ENCODE measurements at places on chromosomes 4 and X. TPM values are rescaled to one million over a fixed set of nuclear protein-coding genes. Genes with fewer than 3 reads are reported as not detected.

Gene TCP11X2
- not detected for total RNA-seq

Gene SMR3B
- not detected for total RNA-seq

Gene DGAT2L6
- not detected for total RNA-seq

Gene CXorf38
- total RNA-seq: 15.8 TPM

Gene CFP
- total RNA-seq: 0.11 TPM

Gene ARHGAP6
- total RNA-seq: 1.3 TPM

Gene COL4A5
- total RNA-seq: 0.13 TPM

Gene CPE
- total RNA-seq: 18.2 TPM

Gene CXCL10
- total RNA-seq: not detected

Gene SLC34A2
- total RNA-seq: not detected

Gene GAGE12J
- not detected for total RNA-seq

Gene GPRIN3
- 0.22 TPM for total RNA-seq

Gene CXorf65
- total RNA-seq: not detected

Gene APEX2
- 7.5 TPM for total RNA-seq

Gene VCX
- total RNA-seq: not detected

Gene MAGEA10
- not detected for total RNA-seq

Gene ADAM29
- total RNA-seq: not detected

Gene CENPVL1
- not detected for total RNA-seq

Gene PLP1
- total RNA-seq: 0.86 TPM

Gene EREG
- 0.22 TPM for total RNA-seq

Gene KDR
- 0.43 TPM for total RNA-seq

Gene TLR1
- 8.4 TPM for total RNA-seq

Gene TMSB15C
- 2.5 TPM for total RNA-seq

Gene MID2
- total RNA-seq: 32.4 TPM

Gene ARHGEF9
- 20.0 TPM for total RNA-seq

Gene PDE6B
- 0.43 TPM for total RNA-seq

Gene CCNB3
- total RNA-seq: 2.0 TPM

Gene PCDH10
- 1.3 TPM for total RNA-seq

Gene EMCN
- total RNA-seq: 0.43 TPM

Gene RNF150
- 0.13 TPM for total RNA-seq
